Placental pericyte (primary cell): ENCODE measurements at places on chromosomes 5 and 9. TPM values are rescaled to one million over a fixed set of nuclear protein-coding genes. Genes with fewer than 3 reads are reported as not detected.

ECM2 gene
- 0.29 and 1.5 TPM in 2 replicates for total RNA-seq

CBY3 gene
- 0.29 TPM in 1 of 2 replicates, not detected in the other for total RNA-seq

DELE1 gene
- 46.6 and 49.2 TPM in 2 replicates for total RNA-seq

PCDHGA4 gene
- total RNA-seq, result 5.0 and 6.1 TPM in 2 replicates

TRIM41 gene
- 10.5 and 15.1 TPM in 2 replicates for total RNA-seq

PITX1 gene
- total RNA-seq, result 76.3 and 209 TPM in 2 replicates

TAF11L5 gene
- not detected in 2 replicates for total RNA-seq

TLR4 gene
- total RNA-seq, result 2.0 and 6.3 TPM in 2 replicates

ACER2 gene
- 3.3 TPM in 2 replicates for total RNA-seq

MLANA gene
- not detected in 2 replicates for total RNA-seq

FABP6 gene
- total RNA-seq, result not detected in 2 replicates

CCDC187 gene
- not detected in 2 replicates for total RNA-seq

SPATA6L gene
- total RNA-seq, result 0.22 and 0.43 TPM in 2 replicates

TMOD1 gene
- 0.43 TPM in 1 of 2 replicates, not detected in the other for total RNA-seq

OR1Q1 gene
- not detected in 2 replicates for total RNA-seq

IFNA2 gene
- not detected in 2 replicates for total RNA-seq

SLC46A2 gene
- not detected in 2 replicates for total RNA-seq

ISL1 gene
- not detected in 2 replicates for total RNA-seq

HAVCR2 gene
- total RNA-seq, result 0.22 TPM in 1 of 2 replicates, not detected in the other

BTNL8 gene
- total RNA-seq, result not detected in 2 replicates

ZDHHC11 gene
- 2.4 and 2.9 TPM in 2 replicates for total RNA-seq

FOXD4L5 gene
- total RNA-seq, result 0.14 TPM in 1 of 2 replicates, not detected in the other
